ENCODE measurements at places on chromosomes 7 and 10.

DNA sequence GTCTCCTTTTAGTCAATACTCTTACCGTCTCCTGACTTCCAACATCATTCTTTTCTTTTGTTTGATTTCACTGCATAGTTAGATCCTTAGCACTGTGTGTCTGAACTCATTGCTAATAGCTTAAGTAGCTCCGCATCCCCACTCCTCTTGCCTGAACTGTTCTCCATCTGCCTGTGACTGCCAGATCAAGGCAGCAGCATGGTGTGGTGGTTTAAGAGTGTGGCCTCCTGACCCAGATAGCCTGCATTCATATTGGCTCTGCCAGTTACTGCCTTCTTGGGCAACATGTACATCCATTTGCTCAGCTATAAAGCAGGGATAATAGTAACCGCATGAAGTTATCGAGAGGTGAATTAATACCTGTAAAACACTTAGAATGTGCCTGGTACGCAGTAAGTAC, 50.8 kb downstream of the SUFU start:
- DNase-seq = no peak

GRCh38 chr7:116802144-116802745, 60.1 kb upstream of the CAPZA2 start:
- DNase-seq = no peak

DNA sequence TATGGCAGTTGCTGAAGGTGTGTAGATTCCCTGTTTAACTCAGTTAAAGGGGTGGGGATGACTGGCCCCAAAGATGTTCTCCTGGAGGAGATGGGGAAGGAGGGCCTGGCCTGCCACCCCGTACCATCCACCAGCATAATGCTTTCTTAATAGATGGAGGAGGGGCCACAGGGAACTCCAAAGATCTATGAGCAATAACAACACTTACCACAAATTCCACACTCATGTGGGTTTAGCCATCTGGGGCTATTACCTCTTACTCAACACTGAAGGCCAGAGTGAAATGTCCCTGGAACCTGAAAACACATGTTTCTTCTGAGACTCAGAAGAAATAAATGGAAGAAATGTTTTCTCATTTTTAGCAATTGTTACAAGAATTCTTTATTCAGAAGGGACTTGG, 259.0 kb downstream of the CXCL12 start:
- no peak for DNase-seq

DNA sequence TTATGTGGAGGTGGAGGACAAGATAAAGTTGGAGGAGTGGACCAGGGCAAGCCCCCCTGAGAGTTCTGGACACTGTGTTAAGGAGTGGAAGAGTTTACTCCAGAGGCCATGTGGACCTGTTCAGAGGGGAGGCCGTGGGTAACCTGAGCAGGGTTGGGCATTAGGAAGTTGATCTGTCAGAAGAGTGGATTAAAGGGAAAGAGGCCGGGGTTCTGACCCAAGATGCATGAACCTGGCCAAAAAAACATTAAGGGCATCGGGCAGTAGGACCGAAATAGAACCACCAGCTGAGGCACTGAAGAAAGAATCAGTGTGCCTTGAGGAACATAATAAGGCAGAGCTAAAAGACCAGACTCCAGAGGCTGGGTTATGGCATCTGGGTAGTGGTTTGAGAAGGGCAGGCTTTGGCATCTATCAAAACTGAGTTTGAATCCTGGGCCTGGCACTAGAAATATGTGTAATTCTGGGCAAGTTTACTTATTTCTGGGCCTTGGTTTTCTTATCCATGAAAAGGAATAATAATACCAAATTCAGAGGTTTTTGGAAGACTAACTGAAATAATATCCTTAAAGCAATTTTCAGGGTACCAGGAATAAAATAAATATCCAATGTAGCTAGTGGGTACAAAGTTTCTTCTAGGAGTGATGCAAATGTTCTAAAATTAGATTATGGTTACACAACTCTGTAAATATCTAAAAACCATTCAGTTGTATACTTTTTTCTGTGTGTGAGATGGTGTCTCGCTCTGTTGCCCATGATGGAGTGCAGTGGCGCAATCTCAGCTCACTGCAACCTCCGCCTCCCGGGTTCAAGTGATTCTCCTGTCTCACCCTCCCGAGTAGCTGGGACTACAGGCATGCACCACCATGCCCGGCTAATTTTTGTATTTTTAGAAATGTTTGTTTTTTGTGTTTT, 10.9 kb upstream of the FRAT1 start:
- DNase-seq = no peak

GRCh38 chr7:141156407-141156806, 82.5 kb downstream of the TMEM178B start:
- no peak for DNase-seq

DNA sequence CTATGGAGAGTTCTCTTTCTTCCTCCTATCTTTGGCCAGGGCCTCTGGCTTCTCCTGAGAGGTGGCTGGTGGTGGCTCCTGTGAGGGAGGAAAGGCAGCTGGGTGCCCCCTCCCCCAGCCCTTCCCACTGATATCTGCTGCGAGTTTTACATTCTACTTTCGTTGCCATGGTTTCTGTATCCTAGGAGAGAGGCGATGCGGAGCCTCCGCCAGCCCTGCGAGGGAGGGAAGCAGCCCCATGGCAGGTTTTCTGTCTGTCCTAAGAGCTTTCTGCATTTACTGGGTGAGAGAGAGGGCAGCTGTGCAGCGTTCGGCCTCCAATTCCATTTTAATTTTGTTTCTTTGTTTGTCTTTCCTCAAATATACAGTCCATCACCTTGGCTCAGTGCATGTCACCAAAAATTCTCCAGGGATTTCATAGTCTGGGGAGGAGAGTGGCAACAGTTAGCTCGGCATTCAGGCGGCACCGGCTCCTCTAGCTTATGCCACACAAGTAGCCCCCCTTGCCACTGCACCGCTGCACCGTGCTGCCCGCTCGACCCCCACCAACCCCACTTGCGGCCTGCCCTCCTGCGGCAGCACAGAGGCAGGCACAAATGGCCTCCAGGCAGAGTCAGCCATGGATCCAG, 20.4 kb downstream of the DNAJB12 start:
- DNase-seq = no peak

GRCh38 chr10:48363617-48364355, 57.3 kb downstream of the MAPK8 start:
- peak; percentile 33 for DNase-seq

- DNase-seq = no peak
Measured at GRCh38 chr7:8386926-8387550, 46.4 kb upstream of the NXPH1 start.

GRCh38 chr7:26910221-26910620, 45.8 kb upstream of the SKAP2 start:
- DNase-seq = no peak

GRCh38 chr7:46881507-46882127, 700.3 kb downstream of the TNS3 start:
- no peak for DNase-seq

- DNase-seq = no peak
Measured at GRCh38 chr10:128575761-128576160, 449.5 kb upstream of the MKI67 start.

GRCh38 chr7:90298145-90299038, 22.7 kb downstream of the FAM237B start:
- peak; percentile 63 for DNase-seq

DNA sequence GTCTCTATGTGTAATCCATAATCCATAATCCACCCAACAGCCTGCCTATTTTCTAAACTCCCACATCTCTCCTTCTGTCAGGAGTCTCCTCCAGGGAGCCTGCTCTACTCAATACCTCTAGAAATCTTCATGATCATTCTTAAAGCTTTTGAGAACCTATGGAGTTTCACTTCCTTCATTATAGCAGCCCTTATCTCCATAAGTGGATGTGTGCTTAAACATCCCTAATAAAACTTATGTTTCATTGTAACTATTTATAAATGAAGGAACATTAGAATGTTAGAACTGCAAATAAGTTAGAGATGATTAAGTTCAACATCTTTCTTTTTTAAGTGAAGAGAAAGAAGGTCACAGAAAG, 8.5 kb downstream of the CPED1 start:
- no peak for DNase-seq

DNA sequence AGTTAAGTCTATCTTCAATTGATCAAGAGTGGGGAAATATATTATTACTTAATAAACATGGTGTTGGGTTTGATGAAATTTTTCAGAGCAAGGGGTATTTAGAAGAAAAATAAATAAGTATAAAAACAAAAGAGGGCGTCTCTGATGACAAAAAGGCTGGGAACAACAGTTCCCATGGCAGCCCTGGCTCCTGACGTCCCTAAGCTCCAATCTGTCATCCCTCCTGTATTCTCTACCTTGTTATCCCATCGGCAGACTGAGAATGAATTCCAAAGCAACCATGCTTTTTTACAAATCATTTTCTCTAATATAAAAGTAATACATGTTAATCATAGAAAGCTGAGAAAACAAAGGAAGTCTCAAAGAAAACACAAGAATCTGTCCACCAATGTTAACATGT, 55.5 kb downstream of the SORBS1 start:
- DNase-seq = no peak

DNA sequence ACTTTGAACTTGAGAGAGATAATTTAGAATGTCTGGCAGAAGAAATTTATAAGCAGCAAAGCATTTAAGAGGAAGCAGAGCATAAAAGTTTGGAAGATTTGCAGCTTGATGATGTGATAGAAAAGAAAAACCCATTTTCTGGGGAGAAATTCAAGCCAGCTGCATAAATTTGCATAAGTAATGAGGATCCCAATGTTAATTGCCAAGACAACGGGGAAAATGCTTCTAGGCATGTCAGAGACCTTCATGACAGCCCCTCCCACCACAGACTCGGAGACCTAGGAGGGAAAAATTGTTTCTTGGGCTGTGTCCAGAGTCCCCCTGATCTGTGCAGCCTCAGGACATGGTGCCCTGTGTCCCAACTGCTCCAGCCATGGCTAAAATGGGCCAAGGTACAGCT, 263.6 kb upstream of the POT1 start:
- DNase-seq = no peak

DNA sequence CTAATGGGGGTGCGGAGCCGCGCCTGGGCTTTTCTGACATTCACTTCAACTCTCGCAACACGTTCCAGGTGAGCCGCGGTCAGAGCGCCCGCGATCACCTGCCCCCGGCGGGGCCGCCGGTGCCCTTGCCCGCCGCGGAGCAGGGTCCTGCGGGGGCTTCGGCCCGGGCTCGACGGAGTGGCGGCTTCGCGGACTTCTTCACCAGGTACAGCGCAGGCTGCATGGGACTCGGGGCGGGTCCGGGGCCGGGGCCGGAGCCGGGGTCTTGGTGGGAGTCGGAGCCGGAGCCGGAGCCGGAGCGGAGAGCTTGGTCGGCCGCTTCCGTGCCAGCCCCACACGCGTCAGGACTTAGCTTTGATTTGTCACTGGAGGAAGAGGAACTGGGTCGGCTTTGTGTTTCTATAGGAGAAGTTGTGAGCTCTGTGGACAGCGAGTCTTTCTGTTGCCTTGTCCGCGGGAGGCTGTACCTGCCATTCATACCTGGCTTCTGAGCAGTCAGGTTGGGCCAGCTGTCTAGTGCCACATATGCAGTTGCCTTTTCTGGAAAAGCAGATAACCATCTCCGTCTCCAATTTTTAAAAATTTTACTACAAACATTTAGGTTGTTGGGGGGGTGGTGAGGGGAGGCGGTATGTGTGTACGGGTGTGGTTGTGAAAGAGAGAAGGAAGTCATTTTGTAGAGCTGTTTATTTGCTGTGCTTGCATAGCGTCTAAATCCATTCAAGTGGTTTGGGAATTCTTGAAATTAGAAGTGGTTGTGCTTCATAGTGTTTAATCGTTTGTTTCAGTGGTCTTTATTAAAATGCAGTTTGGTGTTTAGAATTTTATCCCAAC, 1.3 kb downstream of the TBC1D12 start:
- peak; percentile 56 for DNase-seq

GRCh38 chr7:50667338-50667737, 102.1 kb upstream of the DDC start:
- no peak for DNase-seq

- DNase-seq = no peak
Measured at GRCh38 chr10:4792381-4792780, 33.6 kb upstream of the AKR1E2 start.

- DNase-seq = no peak
Measured at GRCh38 chr7:66877577-66878300, 43.3 kb upstream of the TMEM248 start.

GRCh38 chr10:3886191-3886590, 101.2 kb upstream of the KLF6 start:
- peak; percentile 76 for DNase-seq

GRCh38 chr7:130338233-130338632, 6.4 kb upstream of the CPA5 start:
- DNase-seq = no peak

GRCh38 chr10:129809431-129809830, 154.6 kb downstream of the EBF3 start:
- DNase-seq = no peak

DNA sequence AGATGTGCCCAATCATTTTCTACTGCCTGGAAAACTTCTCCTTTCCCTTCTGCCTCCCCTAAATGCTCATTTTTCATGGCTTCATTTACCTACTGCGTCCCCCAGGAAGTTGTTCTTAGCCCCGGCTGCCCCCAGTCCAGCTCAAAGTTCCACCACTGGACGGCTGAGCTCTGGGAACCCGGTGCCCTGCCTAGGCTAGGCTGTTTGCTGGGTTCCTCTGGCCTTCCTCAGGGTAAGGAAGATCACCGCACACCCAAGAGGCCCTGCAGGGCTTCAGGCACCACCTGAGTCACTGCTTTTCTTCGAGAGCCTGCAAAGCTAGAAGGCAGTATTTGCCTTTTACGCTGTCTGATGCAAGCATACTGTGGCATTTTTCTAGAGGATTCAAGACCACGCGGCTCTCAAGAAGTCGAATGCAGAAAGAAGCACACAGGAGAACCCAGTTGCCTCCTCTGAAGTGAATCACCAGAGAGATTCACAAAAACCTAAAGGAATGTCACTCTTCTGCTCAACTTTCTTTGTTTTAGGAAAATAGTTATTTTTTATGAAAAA, 46.7 kb upstream of the ZMIZ1 start:
- no peak for DNase-seq

DNA sequence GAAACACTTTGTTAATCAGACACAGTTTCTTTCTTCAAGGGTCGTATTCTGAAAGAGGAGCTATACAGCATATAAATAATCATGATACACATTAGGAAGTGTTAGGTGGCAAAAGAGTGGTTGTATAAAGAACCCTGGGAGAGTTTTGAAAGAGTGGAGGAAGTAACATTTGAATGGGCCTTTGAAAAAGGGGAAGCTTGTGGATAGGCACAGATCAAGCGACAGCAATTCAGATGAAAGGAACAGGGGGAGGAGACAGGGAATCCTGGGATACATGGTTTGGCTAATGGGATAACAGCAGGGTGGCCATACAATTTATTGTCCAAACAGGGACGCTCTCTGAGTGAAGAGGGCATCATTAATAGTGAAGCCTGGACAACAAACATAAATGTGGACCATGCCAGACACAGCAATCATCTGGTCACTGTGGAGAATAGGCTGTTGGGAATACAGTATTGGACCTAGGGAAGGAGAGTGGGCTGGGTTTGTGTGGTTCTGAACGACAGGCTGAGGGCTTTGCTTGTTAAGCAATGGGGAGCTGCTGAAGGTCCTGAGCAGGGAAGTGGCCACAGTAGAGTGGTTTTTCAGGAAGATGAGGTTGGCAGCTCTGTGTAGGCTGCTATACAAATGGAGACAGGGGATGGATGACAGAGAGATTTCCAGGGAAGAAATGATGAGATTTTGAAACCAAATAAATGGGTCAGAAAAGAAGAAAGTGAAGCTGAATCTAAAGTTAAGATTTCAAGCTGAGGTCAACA, 75.9 kb downstream of the ICA1 start:
- no peak for DNase-seq

- no peak for DNase-seq
Measured at GRCh38 chr7:140928491-140929309, 4.0 kb upstream of the BRAF start.

All from iPS-NIHi11 (cell line).